ENCODE measurements at places on chromosomes 11 and 22.

DNA sequence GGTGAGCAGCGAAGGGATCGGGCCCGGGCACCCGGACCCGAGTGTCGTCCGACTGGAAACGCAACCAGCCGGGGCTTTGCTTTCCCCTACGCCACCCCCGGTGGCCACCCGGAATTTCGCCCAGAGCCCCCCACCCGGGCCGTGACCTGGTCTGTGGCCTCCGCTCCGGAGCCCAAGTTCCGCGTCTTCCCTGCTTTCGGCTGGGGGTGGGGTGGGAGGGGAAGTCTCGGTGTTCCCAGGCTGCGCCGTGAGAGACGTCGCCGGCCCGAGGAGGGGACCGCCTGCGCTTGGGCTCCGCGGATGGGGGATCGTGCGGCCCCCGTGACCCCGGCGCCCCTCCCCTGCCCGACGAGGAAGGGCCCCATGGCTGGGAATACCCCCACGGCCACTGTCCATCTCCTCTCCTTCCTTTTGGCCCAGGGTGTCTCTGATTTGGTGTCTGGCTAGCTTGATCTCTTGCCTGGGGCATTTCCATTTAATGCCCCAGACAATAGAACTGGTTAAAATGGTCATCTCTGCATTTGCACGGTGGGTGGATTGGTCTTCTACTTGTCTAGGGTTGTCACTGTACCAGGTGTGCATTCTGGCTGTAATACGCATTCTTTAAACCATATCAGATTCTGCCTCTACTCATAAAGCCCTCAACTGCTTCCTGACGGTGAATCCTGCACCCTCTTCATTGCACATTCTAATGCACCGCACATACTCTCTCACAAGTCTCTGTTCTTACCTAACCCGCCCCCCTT, 789 bp downstream of the SIK2 start:
- no peak for DNase-seq

DNA sequence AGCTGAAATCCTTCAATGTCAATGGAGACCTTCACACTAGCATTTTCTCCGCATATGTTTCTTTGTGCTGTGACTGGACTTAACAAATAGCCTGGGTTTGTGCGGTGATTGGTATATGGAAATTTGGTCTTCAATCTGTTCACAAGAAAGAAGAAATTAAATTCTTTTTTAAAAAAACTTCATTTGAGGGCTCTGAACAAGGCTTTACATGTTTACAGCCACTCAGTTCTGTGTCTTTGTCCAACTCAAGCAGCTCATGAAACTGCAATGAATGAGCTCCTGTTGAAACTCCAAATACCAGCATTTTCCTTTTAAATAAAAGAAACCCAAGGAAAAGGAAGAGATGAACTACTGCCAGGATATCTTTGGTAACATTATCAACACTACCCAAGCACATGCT, 57.3 kb downstream of the PIK3C2A start:
- DNase-seq: no peak

DNA sequence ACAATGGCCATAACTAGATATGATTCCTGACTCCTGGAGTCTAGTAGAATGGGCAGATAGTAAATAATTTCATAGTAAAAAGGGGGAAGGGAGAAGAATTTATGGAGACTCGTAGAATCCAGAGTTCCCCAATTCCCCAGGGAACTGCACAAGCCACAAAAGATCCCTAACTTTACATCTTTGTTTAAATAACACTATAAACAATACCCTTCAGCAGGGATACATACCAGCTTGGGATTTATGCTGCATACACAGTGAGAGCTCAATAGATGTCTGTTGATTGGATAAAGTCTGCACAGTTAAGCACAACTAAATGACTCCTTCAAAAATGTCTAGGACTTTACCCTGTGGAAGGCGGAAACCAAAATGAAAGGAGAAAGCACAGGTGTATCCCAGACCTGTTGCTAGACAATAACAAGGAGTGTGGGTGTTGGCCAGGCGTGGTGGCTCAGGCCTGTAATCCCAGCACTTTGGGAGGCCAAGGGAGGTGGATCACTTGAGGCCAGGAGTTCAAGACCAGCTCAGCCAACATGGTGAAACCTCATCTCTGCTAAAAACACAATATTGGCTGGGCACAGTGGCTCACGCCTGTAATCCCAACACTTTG, 6.8 kb downstream of the SLC35F2 start:
- DNase-seq: no peak

DNA sequence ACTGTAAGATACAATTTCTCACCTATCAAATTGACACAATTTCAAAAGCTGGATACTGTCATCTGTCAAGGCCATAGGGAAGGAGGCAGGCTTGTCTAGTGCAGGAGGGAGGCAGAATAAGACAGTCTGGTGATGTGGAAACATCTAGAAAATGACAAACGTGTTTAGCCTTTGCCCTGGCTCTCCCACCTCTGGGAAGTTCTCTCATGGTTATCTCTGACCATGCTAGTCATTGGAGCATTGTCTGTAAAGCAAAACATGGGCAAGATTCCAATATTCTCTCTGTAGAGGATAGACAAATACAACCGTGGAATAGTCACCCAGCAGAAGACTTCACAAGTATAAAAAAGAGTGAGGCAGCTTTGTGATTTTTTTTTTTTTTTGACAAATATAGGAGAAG, 9.1 kb upstream of the SERHL2 start:
- no peak for DNase-seq

DNA sequence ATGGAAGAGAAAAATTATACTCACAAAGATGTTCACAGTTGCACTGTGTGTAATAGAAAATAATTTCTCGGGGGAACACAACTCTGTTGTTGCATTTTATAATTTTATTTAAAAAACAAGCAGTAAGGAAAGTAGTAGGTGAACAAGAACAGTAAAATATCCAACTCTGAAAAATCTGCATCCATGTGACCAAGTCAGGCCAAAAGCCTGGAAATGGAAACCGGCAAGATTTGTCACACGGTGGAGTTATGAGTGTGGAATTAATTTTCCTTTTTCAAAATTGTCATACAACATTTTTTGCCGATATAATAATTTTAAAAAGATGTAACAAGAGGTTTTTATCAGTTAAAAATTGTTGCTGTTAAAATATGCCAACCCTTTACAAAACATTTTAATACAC, 1421.5 kb downstream of the BRD1 start:
- DNase-seq: no peak

- DNase-seq: no peak
These were observed 26.8 kb downstream of the MYH9 start for GRCh38 chr22:36360871-36361383.

- DNase-seq: no peak
These were observed 22.3 kb downstream of the RANGAP1 start for GRCh38 chr22:41263704-41264103.

DNA sequence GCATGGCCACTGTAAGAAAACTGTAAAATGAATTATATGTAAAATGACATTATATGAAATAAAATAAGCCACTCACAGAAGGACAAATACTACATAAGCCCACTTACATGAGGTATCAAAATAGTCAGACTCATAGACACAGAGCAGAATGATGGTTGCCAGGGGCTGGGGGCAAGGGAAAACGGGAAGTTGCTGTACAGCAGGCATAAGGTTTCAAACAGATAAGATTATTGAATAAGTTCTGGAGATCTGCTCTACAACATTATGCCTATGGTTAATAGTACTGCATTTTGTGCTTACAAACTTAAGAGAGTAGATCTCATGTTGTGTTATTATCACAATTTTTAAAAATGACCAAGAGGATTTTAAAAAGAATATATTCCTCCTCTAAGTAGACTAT, 32.7 kb upstream of the HEPHL1 start:
- DNase-seq: no peak

DNA sequence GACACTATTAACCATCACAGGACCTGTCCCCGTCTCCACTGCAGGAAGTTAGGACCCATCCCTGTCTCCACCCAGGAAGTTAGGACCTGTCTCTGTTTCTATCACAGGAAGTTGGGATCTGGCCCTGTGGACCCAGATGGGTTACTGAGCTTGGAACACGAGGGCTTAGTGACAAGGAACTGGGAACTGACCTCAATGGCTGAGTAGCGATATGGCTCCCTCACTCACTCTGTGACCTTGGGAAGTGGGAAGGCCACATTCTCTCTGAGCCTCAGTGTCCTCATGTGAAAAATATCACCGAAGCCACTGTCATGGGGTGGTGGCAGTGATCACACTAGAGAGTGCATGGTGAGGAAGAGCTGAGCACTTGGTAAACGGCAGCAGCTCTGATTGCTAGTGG, 59.4 kb downstream of the FBLN1 start:
- DNase-seq: no peak

DNA sequence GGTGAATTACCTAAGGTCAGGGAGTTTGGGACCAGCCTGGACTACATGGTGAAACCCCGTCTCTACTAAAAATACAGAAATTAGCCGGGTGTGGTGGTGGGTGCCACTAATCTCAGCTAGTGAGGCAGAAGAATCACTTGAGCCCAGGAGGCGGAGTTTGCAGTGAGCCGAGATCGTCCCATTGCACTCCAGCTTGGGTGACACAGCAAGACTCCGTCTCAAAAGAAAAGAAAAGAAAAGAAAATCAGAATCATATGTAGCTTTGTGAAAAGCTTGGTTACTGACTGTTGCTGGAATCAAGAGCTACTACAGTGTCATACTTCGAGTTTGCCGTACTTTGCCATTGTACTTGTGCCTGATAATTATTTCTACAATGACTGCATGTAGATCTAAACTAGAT, 4.2 kb upstream of the TMEM135 start:
- DNase-seq: no peak

DNA sequence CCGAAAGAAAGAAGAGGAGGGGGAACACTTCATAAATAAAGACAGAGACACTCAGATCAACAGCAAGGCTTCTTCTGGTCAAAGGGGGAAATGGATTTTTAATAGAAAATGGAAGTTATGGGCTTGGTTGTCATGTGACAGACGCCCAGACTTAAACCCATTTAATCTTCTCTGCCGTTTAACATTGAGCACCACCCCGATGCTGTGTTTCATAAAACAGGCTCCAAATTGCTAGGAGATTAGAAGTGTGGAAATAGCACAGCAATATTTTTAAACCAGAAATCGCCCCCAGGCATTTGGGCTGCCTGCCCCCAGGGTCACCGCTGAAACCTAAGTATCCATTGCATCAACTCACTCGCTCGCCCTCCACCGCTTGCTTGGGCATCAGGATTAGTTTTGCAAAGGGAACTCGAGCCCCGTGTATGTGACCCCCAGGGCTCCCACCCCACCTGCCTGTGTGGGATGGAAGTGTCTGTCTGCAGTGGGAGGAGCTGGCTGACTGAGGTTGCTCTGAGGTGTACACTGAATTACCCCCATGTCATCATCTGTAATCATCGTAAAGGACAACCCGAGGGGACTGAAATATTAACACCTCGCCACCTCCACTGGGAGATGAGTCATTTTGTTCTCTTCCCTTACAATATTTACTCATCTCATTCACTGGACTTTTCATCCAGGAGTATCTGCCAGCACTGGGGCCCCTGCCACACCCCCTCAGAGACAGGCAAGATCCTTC, 10.7 kb downstream of the DSCAML1 start:
- DNase-seq: no peak

GRCh38 chr11:36455658-36456111, 54.4 kb downstream of the TRAF6 start:
- DNase-seq: no peak

- no peak for DNase-seq
These were observed 16.2 kb downstream of the P2RY6 start for GRCh38 chr11:73288192-73288872.

DNA sequence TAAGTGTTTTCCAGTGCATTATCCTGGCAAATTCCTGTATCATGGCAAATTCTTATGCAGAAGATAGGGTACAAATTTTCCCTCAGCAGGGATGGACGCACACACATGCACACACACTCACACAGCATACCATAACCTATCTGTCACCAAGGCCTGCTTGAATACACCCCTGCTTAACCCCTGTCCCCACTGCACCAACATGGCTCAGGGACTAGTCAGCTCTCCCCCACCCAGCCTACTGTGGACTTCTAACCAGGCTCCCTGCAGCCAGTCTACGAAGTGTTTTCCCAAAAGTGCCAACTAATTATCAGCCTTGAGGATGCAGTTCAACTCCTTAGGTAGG, 63.1 kb downstream of the RAB30 start:
- no peak for DNase-seq

- DNase-seq: no peak
These were observed 45.4 kb upstream of the ANO3 start for GRCh38 chr11:26286472-26287066.

GRCh38 chr11:126739499-126740145, 260.9 kb downstream of the KIRREL3 start:
- DNase-seq: no peak

- DNase-seq: no peak
These were observed 158.8 kb upstream of the PGR start for GRCh38 chr11:101288392-101288791.

DNA sequence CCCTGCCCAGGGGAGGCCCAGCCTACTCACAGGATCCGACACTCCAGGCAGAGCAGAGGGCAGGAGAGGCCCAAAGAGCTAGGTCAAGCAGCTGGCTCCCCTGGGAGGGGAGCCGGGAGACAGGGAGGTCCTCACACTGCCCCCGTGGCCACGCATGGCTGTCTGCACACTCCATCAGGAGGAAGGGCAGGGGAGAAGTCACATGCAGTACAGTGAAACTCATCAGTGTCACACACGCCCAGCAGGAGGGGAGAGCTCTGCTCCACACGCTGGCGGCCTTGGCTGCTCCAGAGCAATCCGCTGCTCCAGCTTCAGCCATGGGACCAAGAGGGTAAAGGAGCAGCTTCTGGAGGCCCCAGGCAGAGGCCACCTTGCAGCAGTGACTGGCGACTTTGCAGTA, 14.3 kb downstream of the TCIRG1 start:
- no peak for DNase-seq

- DNase-seq: no peak
These were observed at the start of gene DNAJB13 for GRCh38 chr11:73950869-73951710. TSS of gene DNAJB13 (plus strand) at chr11:73951026. CDS start at chr11:73951070, 44 bp downstream.

DNA sequence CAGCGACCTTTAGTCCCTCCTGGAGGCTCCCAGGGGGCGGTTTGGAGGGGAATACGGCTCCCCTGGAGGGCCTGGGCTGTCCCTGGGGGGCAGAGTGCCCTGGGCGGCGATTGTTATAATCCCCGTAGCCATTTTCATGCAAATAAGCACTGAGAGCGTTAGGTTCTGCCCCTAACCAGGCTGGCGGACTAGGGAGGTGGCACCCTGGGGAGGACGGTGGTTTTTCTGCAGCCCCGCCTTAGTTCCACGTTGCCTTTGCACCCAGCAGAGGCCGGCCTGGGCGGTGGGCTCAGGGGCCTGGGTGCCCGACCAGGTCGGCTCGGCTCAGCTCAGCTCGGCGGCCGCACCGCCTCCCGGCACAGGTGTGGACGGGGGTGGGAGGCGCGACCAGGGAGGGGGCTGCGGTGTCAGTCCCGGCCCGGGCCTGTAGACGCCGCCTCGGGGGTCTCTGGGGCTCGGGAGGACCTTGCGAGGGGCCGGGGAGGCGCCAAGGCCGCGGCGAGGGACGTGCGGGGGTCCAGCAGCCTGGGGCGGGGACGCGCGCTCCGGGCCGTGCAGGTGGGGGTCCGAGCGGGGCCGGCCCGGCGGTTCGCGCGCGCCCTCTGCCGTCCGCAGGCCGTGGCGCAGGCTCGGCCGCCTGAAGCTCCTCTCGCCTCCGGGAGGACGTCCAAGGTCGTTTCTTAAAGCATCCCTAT, 2.3 kb upstream of the DUSP8 start:
- DNase-seq: no peak

Measured in activated T-helper 1 cell treated with anti-CD3 and anti-CD28 coated beads, Interleukin-2, amount 50 U/mL, for 16 hours (primary cell).